ENCODE measurements at places on chromosomes 7 and 10. TPM values are rescaled to one million over a fixed set of nuclear protein-coding genes. Genes with fewer than 3 reads are reported as not detected.

SLC18A2 gene
- total RNA-seq: not detected

- H3K36me3 ChIP-seq: no peaks in the 10 kb centered on the region
- H3K27me3 ChIP-seq: no peaks in the 10 kb centered on the region
- no peak overlapping the region for H3K4me3 ChIP-seq
- H3K27ac ChIP-seq: no peak overlapping the region
- no peak for DNase-seq
Observed at GRCh38 chr10:43048301-43049051, 28.4 kb upstream of the RET start.

DNA sequence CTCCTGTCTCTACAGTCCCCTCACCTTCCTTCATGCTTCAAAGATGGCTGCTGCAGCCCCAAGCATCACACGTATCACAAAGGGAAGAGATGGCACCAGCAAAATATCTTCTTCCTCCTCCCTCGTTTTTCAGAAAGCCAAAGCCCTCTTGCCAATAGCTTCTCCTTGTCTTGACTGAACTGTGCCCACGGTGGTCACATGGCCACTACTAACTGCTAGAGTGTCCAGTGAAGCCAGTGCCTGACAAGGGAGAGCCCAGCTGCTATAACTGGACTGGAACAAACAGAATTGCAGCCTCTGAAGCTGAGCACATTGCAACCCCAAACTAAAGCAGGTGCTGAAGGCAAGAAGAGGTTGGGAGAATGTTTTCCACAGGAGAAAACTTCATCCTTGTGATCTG, 120.8 kb upstream of the RET start:
- peaks cover 13% of the 10 kb centered on the region for H3K27me3 ChIP-seq
- H3K36me3 ChIP-seq: no peaks in the 10 kb centered on the region
- H3K27ac ChIP-seq: no peak overlapping the region
- no peak for DNase-seq
- no peak overlapping the region for H3K4me3 ChIP-seq
- peaks cover 9% of the 10 kb centered on the region for H3K4me1 ChIP-seq

GRCh38 chr7:81851413-81851812, 81.6 kb upstream of the HGF start:
- DNase-seq: no peak
- no peaks in the 10 kb centered on the region for H3K27me3 ChIP-seq
- H3K27ac ChIP-seq: no peak overlapping the region
- no peaks in the 10 kb centered on the region for H3K36me3 ChIP-seq
- no peaks in the 10 kb centered on the region for H3K4me1 ChIP-seq

DNA sequence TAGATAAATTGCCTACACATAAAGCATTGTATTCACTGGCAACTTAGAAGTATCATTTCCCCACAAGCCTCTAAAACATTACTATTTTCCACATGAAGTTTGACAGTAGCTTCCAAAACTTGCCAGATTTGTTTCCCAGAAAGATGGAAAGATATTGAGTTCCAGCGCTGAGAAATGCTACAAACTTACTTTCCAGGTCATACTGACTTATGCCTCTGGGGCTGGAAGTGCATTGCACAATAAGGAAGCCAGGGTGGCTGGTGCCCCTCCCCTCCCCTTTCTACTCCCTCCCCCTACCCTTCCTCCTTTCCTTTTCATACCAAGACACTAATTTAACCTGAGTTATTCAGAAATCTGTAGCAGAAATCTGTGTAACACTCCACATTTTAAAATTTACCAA, 212.6 kb downstream of the WDR37 start:
- H3K4me3 ChIP-seq: no peak overlapping the region
- no peaks in the 10 kb centered on the region for H3K4me1 ChIP-seq
- H3K27me3 ChIP-seq: no peaks in the 10 kb centered on the region
- no peak overlapping the region for H3K27ac ChIP-seq

MORN4 gene
- 1.8 TPM for total RNA-seq

- H3K36me3 ChIP-seq: no peaks in the 10 kb centered on the region
- H3K27me3 ChIP-seq: no peaks in the 10 kb centered on the region
- DNase-seq: no peak
- no peaks in the 10 kb centered on the region for H3K4me1 ChIP-seq
Observed at GRCh38 chr7:4286351-4286750, 395.7 kb upstream of the FOXK1 start.

DNA sequence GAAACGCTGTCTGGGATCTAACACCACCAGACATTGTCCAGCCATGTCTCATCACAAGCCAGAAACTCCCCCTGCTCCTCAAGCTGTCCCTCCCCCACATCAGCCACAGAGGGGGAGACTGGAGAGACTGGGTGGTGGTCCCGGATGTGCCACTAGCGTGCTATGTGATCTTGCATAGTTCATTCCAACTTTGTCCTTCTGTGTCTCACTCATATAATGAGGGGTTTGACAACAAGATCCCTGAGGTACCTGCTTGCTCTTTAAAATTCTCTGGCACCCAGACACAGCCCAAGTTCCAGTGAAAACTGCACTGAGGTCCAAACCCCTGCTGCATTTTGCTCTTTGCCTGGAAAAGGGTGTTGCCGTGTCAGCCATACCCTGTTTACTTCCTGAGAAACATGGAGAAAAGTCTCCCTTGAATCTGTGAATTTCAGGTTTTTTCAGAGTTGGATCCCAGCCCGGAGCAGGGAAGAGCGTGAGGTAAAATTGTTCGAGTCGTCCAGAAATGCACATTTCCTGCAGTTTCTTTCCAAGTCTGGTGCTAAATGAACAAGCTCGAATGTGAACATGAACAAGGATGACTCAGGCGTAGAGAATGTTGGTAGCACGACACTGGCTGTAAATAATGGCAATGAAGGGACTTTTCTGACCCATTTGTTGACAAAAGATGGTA, 156.6 kb downstream of the CCDC3 start:
- H3K27me3 ChIP-seq: no peaks in the 10 kb centered on the region
- H3K27ac ChIP-seq: peak overlapping the region; percentile 62
- H3K4me1 ChIP-seq: peaks cover 11% of the 10 kb centered on the region
- no peak for DNase-seq

GRCh38 chr7:157825325-157825724, 488.5 kb downstream of the DNAJB6 start:
- H3K27me3 ChIP-seq: no peaks in the 10 kb centered on the region
- DNase-seq: no peak
- H3K36me3 ChIP-seq: no peaks in the 10 kb centered on the region

CHAT gene
- total RNA-seq: 1.1 TPM

- H3K27me3 ChIP-seq: no peaks in the 10 kb centered on the region
- H3K4me1 ChIP-seq: peaks cover 41% of the 10 kb centered on the region
- DNase-seq: no peak
- no peak overlapping the region for H3K4me3 ChIP-seq
- peak overlapping the region; percentile 52 for H3K27ac ChIP-seq
Observed at GRCh38 chr10:609868-610545, 79.5 kb downstream of the DIP2C start.

DNA sequence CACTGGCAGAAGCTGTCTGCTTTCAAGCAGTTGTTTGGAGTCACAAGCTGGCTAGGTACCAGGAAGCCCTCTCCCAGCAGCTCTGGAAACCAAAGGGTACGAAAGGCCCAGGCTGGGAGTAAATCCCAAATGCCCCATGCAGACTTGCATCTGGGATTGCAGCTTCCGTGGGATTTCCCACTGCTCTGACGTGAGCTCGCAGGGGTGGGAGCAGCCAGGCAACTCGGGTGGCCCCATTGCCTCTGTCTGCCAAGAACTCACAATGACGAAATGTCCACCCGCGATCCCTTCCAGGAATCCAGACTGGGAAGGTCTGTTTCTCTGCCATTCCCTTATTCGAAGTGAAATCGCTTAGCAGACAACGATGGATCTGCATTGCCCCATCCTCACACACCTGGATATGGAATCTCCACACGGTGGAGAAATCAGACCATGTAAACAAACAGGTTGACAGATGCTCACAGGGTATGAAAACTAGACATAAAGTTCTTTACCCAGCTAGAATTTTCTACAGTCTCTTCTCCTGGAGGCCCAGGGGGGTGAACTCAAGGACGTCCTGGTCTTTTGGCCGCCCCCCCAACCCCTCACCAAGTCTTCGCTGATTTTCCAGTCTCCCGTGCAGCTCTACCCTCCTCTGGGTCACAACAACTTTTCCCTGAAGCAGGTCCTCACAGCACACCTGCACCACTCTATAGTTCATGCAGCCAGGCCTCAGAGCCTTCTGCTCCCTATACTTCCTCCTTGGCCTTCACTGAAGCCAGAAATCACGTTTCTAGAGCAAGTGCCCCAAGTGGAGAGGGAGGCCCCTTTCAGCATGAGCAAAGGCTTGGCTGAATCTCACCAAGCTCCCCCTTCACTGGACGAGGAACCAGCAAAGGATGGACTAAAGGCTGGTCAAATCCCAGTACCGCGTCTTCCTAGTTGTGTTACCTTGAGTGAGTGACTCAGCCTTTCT, 20.0 kb downstream of the SH3PXD2A start:
- no peak overlapping the region for H3K4me3 ChIP-seq
- H3K36me3 ChIP-seq: no peaks in the 10 kb centered on the region
- peak; percentile 57 for DNase-seq
- peaks cover 61% of the 10 kb centered on the region for H3K4me1 ChIP-seq
- H3K27me3 ChIP-seq: no peaks in the 10 kb centered on the region

DNA sequence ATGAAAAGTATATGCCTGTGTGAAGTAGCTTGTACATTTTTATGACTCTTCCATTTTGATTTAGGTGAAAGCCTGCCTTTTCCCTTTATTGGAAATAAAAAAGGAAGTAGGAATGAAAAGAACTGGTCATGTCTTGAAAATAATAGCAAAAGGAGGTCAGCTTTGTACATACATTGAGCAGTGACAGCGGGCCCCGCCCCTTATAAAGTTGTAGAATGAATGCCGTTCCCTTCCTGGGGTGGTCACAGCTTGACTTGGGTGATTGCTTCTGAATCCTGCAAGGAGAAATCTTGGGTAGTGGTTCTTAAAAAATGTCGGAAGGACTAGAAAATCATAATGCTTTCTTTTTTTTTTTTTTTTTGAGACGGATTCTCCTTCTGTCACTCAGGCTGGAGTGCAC, 31.7 kb downstream of the CAMK1D start:
- DNase-seq: no peak
- no peak overlapping the region for H3K27ac ChIP-seq
- H3K4me1 ChIP-seq: peaks cover 13% of the 10 kb centered on the region
- no peak overlapping the region for H3K4me3 ChIP-seq

EN2 gene
- total RNA-seq: not detected

DNA sequence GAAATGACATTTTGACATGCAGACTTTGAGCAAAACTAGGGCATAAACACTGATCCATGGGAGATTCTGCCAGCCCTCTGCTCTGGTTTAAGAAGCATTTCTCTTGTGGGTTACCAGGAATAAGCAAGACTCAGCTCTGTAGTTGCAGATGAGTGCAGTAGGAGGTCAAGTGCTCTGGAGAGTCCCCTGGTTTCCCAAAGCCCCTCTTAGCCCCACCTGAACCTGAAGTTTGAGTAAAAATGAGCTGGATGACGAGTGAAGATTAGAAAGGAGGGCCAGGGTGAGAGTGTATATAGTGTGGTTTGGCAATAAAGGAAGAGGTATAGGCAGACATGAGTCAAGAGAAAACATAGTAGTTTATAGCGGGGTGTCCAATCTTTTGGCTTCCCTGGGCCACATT, 220.3 kb downstream of the ARL4A start:
- H3K36me3 ChIP-seq: no peaks in the 10 kb centered on the region
- H3K27ac ChIP-seq: no peak overlapping the region
- no peak for DNase-seq
- no peaks in the 10 kb centered on the region for H3K4me1 ChIP-seq

DNA sequence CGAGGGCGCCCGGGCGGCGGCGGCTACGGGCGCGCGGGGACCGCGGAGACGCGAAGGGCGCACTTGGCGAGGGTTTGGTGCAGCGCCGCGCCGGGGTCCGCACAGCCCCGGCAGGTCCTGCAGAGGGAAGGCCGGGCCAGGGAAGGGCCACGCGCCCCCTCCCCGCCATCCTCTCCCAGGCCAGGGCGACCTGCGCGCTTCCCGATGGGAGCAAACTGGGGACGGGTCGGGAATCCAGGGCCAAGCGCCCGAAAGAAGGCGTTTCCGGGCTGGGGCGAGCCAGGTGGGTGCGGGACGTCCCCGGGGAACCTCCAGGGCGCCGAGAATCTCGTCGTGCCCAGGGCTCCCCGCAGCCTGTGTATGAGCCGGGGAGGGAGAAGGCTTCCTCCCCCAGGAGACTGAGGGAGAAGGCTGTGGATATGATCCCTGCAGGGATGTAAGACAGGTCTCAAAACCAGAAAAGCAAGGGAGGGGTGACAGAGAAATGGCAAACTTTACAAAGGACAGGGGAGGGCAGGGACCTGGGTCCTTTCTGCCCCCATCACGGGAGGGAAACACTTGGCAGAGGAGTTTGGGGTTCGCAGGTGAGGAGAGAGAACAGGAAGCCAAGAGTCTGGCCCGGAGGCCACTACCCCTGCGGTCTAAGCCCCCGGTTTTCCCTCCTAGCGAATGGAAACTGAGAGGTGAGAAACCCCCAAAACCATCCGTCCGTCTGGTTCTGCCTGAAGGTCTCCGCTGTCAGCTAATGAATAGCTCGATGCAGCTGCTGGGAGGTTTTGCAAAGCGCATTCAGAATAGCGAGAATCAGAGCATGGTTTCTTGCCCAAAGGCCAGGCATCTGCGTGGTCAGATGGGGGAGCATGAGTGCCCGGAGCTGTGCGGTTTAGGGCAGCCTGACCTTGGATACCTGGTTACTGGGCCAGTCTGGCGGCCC, 674 bp downstream of the AMZ1 start:
- no peak for DNase-seq
- H3K4me3 ChIP-seq: peak overlapping the region; percentile 11
- peaks cover 83% of the 10 kb centered on the region for H3K27me3 ChIP-seq
- H3K27ac ChIP-seq: no peak overlapping the region
- H3K4me1 ChIP-seq: peaks cover 18% of the 10 kb centered on the region

DNA sequence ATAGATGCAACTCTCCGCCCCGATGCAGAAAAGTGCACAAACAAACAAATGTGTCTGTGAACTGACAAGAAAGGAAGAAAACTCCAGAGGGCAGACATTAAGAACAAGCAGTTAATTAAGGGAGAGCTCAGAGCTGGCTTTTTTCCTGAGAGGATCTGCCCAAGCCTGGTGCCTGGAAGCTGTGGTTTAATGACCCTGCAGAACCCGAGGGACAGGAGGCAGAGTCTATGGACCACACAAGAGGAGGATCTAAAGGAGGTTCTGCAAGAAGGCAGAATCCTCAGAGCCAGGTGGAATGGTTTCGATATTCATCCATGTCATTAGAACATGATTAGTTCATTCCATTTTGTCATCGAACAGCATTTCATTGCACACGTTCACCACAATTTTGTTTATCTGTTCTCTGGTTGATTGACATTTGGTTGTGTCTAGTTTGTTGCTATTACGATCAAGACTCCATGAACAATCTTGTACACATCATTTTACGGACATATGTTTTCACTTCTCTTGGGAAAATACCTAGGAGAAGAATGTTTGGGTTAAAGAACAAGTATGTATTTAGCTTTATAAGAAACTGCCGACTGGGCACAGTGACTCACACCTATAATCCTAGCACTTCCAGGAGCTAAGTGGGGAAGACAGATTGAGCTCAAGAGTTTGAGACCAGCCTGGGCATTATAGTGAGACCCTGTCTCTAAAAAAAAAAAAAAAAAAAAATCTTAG, 560.2 kb downstream of the CALN1 start:
- no peak for DNase-seq
- H3K36me3 ChIP-seq: no peaks in the 10 kb centered on the region
- H3K27me3 ChIP-seq: no peaks in the 10 kb centered on the region

Measured in transverse colon (tissue), 4 donors.